Epithelial cell of prostate (primary cell): ENCODE measurements at places on chromosomes 1 and 21.

- DNase-seq: no peak
Observed at GRCh38 chr1:199512037-199512710, 515.3 kb upstream of the NR5A2 start.

DNA sequence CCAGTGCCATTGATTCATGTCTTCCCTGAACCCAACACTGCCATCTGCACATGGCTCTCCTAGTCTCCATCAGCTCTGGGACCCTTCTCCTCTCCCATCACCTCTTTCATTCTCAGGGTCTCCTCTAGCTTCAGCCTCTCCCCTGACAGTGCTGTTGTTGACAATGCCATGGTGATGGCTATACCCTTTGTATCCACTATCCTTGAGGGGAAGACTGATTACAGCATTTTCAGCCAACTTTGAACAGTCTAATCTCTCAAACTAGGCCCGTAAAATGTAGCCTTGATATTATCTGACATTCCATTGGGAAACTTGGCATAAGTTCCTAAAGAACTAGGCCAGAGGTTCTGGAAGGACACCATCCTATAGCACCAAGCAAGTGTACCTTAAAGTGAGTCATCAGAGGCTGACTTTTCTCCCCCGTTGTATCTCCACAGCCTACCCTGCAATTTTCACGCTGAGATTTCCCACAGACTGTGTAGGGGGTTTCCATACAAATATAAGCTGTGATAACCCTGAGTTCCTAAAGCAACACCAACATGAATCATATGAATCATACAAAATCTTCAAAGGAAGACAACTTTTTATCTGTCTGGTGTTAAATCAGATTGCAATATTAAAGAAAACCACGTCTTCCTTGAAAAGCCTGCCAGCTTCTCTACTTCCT lies 5.8 kb downstream of the HAO2 start:
- DNase-seq: no peak

DNA sequence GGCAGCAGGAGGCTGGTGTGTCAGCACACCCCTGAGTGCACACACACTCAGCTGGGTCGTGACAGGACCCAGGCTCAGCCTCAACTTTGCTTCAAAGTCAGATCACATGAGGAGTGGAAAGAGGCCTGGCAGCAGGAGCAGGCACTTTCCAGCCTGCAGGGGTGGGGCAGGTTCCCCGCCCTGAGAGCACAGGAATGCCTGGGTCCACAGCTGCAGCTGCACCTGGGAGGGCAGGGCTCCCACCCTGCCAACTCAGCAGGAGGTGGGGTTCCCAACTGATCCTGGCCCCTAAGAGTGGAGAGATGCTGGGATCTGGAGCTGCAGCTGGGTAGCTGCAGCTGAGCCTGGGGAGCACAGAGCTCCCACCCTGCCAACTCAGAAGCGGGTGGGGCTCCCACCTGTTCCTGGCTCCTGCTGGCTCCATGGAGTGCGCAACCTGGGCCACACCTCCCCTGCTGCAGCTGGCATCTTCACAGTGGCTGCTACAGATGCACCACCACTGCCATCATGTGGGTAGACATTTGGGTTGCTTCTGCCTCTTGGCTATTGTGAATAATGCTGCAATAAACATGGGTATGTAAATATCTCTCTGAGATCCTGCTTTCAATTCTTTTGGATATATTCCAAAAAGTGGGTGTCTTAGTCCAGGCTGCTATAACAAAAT lies 415.4 kb downstream of the TTLL7 start:
- DNase-seq: no peak

DNA sequence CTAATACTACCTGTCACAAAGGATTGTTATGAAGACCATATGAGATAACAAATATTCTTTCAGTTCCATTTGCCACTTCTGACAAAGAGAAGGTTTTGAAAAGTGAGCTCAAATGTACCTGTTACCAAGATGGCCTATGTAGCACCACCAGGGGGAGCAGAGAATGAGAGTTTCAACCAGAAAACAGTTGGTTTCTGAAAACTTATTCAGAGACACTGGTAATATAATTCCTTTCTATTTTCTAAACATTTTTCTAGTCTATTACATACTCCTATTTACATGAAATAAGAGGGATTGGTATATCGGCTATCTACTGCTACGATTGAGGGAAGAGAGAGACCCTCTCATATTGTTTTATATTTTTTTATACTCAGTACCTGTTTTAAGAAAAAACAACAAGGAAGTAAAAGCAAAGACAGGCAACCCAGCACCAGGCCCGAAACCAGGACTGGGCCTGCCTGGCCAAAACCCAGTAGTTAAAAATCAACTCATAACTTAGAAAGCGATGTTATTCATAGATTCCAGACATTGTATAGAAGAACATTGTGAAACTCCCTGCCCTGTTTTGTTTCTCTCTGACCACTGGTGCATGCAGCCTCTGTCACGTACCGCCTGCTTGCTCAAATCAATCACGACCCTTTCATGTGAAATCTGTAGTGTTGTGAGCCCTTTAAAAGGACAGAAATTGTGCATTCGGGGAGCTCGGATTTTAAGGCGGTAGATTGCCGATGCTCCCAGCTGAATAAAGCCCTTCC lies 48.3 kb downstream of the IL23R start:
- DNase-seq: no peak

- DNase-seq: no peak
Observed at GRCh38 chr1:46342084-46342656, 1.6 kb downstream of the NSUN4 start.

- peak; percentile 29 for DNase-seq
Observed at GRCh38 chr1:88276163-88276562, 407.9 kb upstream of the PKN2 start.

DNA sequence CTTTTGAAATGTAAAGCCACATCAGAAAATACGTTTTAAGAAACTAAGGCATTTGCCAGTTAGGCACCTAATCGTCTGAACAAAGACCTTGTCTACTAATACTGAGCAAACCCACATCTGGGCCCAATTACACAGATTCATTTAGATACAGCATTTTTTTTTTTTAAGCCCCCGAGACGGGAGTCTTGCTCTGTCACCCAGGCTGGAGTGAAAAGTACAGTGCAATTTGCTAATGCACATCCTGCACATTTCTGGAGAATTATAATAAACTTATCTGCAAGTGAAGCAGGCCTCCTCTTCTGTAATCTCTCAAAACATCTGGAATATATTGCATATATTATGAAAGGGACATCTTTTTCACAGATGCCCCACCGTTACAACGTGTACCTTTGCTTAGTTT lies 3.3 kb downstream of the RSRP1 start:
- DNase-seq: no peak

DNA sequence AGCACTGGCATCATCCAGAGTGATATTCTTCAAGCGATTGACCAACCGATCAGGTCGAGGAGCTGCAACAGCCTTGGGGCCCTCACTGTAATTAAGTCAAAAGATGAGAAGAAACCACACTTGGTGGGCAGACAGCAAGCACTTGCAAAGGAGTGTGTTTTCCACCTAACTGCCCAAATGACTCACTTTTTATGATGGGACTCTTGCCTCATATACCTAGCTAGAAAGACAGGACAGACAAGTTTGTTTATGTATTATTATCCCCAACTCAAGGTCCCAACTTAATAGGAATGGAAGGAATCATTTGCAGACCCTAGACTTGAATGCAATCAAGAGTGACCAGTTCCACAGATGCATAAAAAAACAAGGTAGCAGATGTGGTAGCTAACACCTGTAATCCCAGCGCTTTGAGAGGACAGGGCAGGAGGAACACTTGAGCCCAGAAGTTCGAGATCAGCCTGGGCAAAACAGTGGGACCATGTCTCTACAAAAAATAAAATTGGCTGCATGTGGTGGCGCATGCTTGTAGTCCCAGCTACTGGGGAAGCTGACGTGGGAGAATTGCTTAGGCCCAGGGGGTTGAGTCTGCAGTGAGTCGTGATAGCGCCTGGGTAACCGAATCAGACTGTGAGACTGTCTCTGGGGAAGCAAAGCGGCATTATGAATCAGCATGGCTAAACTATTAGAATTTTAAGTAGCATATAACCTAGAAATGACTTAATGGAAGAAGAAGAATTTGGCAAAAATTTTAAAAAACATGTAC lies 2.3 kb upstream of the NRAS start:
- DNase-seq: peak; percentile 53

- peak; percentile 2 for DNase-seq
Observed at GRCh38 chr1:174626031-174627025, 178.6 kb downstream of the GPR52 start.

DNA sequence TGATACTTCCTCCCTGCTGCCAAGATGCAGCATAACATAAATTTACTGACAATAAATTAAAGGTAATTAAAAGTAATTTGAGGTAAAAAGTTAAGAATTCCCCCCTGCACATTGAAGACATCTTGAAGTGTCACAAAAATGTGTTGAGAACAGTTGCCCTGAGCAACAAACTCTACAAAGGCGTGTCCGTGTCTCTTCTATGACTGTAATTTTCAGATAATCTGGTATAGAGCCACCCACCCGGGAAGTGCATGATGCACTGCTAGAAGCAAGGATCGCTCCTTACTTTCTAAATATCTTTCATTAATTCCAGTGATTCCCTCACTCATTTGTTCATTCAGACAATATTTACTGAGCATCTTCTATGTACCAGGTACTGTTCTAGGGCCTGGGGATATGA lies 11.0 kb upstream of the CASQ1 start:
- no peak for DNase-seq

DNA sequence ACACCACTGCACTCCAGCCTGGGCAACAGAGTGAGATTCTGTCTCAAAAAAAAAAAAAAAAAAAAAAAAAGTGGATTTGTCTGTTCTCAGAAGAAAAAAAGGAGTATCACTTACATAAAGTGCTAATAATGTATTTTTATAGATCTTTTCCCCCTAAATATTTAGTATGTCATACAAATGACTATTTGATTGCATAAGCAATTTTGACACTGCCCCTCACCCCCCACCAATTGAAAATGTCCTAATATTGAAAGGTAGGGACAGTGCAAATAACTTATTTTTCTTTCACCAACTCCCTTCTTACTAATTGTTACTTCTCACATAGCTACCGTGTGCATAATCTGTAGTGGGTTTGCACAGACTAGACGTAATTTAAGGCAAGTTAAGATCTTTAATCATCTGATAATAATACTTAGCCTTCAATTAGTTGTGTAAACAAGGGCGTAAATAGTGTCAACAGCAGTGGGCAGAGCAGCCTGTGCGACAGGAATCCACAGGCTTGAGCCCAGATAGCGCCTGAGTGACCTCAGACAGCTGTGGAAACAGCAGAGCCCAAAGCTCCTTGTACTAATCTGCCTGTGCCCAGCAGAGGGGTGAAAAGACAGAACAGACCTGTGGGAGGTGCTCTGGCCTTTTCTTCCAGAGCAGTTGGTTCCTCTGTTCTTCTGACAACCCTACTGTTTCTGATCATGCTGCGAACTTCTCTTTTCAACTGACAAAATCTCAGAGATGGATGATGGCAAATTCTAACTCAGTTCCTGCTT lies 4.5 kb upstream of the IER5 start:
- DNase-seq: no peak

DNA sequence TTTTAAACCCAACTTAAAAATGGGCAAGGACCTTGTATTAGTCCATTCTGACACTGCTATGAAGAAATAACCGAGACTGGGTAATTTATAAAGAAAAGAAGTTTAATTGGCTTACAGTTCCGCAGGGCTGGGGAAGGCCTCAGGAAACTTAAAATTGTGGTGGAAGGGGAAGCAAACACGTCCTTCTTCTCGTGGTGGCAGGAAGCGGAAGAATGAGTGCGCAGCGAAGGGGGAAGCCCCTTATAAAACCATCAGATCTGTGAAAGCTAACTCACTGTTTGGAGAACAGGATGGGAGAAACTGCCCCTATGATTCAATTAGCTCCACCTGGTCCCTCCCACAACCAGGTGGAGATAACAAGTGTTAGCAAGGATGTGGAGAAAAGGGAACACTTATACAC lies 237.7 kb downstream of the SEC16B start:
- no peak for DNase-seq

- no peak for DNase-seq
Observed at GRCh38 chr1:175969231-175969630, 225.8 kb upstream of the TNR start.

DNA sequence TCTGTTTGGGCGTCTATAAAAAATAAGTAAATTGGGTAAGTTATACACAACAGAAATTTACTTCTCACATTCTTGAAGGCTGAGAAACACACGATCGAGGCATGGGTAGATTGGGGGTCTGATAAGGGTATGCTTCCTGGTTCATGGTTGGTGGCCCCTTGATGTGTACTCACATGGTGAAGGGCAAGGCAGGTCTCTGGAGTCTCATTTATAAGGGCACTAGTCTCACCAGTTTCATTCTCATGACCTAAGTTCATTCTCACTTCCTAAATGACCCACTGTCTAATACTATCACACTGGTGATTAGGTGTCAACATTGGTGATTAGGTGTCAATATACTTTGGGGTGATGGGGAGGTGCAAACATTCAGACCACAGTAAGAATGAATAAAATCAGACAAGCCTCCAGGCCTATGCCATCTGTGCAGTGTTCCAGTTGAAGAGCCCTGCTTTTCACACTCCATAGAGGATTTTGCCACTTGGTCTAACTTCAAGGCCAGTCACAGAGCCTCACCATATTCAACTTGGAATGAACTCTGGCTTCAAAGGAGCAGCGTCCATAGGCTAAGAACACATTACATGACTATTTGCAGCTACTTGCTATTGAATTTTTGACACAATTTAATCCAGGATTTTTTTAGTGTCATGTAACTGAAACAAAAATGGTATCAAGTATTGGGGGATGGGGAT lies 2.5 kb upstream of the GBP4 start:
- DNase-seq: no peak

- DNase-seq: no peak
Observed at GRCh38 chr1:101664726-101665125, 332.0 kb downstream of the OLFM3 start.

DNA sequence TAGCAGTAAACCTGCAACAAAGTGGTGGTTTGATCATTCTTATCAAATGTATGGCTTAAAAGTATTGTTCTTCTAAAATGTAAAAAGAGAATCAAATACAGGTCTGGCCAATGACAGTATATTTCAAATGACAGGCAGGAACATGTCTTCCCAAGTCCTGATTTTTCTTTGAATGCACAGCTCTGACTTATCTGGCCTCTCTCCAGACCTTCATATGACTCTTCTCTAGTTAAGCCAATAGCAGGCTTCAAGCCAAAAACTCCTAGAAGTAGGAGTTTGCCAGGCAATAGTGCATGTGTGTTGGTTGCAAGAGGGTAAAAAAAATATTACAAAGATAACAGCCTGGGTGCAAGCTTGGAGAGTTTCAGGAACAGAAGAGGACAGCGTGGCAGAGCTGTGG lies 345.5 kb downstream of the SMYD3 start:
- peak; percentile 76 for DNase-seq

DNA sequence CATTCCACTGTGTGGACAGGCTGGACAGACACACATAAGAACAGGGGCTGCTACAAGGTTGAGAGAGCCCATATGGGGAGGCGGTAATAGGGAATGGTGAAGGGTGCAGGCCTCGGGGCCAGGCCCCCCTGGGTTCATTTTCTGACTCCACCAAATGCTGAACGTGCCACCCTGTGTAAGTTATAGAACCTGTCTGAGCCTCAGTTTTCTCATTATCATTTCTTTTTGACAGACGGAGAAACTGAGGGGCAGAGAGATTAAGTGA lies 569.5 kb downstream of the PTPRU start:
- no peak for DNase-seq

- no peak for DNase-seq
Observed at GRCh38 chr1:187383366-187383765, 554.6 kb downstream of the PLA2G4A start.
